ENCODE measurements at places on chromosomes 3 and 15. TPM values are rescaled to one million over a fixed set of nuclear protein-coding genes. Genes with fewer than 3 reads are reported as not detected.

DNA sequence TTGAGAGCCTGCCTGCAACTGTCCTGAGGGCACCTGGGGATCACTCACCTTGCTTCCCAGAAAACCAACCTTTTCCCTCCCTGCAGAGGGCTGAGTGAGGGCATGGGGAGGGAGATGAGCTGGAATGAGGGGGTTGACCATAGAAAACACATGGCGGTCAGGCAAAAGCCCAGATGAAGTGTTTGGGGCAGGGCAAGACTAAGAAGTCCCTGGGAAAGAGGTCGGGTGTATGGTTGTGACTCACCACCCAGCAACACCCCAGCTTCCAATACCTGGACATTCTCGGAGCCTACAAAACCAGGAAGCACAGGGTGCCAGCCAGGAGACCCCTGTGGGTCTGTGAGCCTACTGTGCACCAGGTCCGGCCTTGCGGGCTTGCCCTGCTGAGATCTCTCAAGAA is 95.3 kb upstream of the ATP2B2 start:
- no peak for DNase-seq

Gene SCAMP5
- total RNA-seq, result 0.23 TPM

Gene SUSD5
- total RNA-seq, result not detected

DNA sequence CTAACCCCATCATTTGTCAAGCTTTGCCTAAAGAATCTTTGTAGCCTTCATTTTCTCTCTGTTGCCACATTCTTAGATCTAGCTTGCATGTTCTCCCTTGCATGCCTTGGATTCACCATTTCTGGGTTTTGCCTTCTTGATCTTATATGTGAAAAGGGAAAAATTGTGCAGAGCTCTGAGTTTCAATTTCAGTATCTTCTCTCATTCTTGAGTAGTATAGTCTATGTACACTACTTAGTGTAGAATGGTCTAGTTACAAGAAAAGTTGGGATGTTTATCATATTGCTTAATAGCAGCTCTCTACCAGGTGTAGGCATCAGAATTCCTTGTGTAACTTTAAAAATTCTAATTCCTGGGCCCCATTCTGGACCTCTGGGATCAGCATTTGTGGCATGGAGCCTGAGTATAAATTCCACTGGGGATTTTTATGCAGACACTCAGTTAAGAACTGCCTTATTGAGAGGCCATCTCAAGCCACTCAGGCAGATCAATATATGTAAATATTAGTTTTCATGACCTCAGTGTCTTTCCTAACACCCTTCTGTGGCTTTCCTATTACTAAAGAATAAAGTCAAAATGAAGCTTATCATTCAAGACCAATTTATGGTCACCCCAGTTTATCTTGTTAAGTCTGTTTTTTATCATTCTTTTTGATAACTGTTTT is 23.4 kb downstream of the GTF2E1 start:
- DNase-seq, result no peak

Gene TMEM212
- not detected for total RNA-seq

Gene KLF15
- 1.6 TPM for total RNA-seq

DNA sequence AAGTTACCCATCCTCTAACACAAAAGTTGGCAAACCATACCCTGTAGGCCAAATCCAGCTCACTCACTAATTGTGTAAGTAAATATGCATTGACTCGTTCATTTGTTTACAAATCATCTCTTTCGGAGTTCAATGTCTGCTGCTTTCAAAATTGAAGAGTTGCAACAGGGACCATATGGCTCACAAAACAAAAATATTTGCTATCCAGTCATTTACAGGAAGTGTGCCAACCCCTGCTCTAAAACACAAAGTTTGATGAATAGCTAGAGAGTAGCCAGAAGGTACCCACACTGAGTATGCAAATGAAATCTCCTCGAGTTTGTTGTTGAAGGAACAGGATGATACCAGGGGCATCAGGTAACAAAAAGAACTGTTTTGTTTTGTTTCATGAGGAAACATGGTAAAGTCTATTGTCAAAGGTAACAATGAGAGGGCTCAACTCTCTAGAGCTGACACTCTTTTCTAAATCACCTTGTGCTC is 236.2 kb upstream of the THBS1 start:
- DNase-seq, result no peak

Gene NISCH
- 191 TPM for total RNA-seq

DNA sequence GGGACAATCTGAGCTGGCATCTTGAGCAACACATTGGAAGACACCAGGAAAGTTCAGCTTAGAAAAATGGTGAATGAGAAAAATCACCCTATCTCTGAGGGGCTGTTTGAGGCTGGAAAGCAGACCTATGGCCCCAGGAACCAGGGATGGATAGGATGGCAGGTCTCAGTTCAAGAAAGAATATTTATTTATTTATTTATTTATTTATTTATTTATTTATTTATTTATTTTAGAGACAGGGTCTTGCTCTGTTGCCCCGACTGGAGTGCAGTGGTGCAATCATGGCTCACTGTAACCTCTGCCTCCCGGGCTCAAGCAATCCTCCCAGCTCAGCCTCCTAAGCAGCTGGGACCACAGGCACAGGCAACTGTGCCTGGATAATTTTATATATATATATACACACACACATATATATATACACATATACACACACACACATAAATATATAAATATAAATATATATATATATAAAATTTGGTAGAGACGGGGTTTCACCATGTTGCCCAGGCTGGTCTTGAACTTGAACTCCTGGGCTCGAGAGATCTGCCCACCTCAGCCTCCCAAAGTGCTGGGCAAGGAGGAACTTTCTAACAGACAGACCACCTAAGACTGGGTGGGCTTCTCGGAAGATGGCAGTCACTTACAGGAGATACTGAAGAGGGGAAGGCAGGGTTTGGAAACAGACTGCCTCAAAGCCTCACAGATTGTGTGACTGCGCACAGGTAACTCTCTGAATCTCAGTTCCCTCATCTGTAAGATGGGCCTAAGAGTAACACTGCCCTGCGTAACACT is 29.7 kb downstream of the CCDC13 start:
- no peak for DNase-seq

DNA sequence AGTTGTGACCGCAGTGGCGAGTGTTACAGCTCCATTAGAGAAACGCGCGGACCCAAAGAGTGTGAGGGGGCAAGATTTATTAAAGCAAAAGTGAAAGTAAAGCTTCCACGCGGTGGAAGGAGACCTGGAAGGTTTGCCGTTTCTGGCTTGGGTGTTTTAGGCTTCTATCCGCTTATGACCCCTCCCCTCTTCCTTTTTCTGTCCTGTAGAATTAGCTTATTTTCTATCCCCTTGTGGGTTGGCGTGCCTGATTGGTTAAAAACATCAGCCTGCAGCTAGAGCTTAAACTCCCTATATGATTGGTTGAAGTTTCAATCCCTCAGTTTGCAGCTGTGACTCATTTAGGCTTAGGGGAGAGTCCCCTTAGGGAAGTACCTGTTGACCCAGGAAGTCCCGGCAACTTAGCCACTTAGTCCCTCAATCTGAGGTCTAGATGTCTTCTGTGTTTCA is 39.6 kb downstream of the C3orf38 start:
- DNase-seq, result no peak

Gene ANKRD34C
- total RNA-seq, result not detected

DNA sequence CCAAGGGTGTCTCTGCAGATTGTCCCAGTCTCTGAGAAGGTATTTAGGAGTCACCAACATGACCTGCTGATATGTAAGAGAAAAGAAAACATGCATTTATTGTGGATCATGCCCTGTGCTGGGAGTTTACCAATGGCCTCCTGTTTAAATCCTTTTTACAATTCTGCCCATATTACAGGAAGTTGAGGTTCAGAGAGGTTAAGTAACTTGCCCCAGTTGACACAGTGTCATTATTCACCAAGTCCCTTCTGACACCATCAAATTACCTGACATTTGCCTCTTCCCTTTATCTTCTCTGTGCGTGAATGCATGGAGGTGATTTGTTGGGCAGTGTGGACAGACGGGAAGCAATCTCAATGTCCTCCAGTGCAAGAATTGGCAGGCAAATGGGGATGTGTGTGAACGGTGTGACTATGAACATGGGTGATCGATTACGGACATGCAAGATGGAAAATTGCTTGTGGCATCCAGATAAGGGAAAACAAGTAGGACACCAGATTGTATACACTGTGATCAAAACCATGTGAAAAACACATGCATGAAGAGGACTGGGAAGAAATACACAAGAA is 27.3 kb downstream of the ZNF710 start:
- DNase-seq, result no peak

DNA sequence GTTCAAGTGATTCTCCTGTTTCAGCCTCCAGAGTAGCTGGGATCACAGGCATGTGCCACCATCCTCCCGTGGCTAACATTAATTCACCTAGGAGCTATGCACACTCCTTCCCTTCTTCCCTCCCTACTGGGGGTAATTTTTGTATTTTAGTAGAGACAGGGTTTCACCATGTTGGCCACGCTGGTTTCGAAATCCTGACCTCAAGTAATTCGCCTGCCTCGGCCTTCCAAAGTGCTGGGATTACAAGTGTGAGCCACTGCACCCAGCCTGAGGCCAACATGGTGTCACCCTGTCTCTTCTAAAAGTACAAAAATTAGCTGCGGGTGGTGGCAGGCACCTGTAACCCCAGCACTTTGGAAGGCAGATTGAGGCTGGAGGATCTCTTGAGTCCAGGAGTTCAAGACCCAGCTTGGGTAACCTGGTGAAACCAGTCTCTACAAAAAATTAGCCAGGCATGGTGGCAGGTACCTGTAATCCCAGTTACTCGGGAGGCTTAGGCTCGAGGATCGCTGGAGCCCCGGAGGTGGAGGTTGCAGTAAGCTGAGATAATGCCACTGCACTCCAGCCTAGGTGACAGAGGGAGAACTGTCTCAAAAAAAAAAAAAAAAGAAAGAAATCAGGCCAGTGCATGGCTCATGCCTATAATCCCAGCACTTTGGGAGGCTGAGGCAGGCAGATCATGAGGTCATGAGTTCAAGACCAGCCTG is 6.1 kb downstream of the RNU5B-1 start:
- no peak for DNase-seq

Gene HRH1
- total RNA-seq, result not detected

DNA sequence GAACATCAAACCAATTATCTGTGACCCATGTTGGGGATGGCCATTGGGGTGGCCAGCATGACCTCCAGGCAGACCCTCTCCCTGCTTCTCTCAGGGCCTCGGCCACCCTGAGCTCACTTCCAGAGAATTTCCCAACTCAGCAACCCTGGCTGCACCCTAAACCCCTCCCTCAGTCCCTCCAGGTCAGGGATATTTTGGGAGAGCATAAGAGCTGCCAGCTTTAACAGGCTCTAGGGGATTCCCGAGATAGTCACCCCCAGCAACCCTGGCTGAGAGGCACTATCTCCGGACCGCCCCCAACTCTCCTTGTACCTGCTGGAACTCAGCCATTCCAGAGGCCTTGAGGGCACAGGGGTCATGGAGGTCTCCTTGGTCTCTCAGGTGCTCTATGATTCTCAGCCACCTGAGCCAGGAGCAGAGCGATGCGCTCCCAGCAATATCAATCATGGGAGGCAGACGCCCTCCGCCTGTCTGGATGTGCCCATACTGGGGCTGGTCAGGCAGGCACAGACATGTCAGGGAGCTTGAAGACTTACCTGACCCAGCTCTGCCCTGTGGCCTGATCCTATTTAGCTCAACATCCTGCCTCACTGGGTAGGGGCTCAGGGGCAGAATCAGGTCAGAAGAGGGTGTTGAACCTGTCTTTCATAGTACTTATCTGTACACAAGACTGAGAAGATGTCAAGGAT is 34.9 kb upstream of the CILP start:
- no peak for DNase-seq

DNA sequence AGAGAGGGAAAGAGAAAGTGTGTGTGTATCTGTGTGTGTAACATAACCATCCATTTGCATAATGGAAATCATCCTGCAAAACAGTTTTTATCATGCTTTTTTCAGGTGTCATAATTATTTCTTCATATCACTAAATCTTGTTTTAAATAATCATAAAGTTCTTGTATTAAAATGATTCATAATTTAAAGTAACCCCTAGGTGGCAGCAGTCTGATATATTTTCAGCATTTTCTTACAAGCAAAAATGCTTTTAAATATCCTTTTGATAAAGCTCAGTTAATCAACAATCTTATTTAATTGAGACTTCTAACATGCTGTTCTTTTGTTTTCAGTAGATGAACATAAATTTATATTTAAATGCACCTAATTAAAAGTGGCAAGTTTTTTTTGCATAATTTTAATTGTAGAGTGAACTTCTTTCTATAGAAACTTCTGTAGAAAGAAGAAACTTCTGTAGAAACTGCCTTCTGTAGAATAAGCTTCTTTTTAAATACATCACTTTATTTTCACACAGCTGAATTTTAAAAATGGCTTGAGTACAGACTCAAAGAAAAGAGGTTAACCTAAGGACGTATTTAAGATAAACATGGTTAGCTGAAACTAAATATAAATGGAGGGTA is 72.5 kb downstream of the OPA1 start:
- peak; percentile 32 for DNase-seq

GRCh38 chr15:77096541-77096940 is 25.6 kb upstream of the TSPAN3 start:
- DNase-seq, result no peak

- DNase-seq, result no peak
Measured at GRCh38 chr3:190854062-190854461, 8.4 kb downstream of the GMNC start.

DNA sequence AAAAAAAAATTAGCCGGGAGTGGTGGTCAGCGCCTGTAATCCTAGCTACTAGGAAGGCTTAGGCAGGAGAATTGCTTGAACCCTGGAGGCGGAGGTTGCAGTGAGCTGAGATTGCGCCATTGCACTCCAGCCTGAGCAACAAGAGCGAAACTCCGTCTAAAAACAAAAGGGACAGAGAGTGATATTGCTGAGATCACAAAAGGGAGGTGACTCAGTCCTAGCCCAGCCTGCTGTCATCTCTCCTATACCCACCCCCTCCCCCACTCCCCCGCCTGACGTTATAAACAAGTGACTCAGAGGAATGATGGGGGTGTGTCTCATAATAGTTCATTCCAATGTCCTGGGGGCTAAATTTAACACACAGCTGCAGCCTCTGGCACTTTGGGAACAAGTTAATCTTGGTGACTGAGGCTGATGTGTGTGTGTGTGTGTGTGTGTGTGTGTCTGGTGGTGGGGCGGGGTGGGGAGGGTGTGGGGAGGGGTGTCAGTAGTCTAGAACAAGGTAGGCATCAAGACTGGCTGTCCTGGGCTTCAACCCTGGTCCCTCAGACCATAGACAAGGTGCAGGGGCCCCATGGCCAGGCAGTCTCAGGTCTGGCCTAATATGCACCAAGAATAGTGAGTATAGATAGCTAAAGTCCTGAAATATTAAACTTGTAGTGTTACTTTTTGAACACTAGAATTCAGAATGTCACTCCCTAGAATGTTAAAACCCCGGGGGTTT is 1.3 kb upstream of the KLHL40 start:
- DNase-seq, result no peak

Gene SNTN
- not detected for total RNA-seq

All from naive thymus-derived CD8-positive, alpha-beta T cell (primary cell).